ENCODE measurements at places on chromosomes 5 and 9. TPM values are rescaled to one million over a fixed set of nuclear protein-coding genes. Genes with fewer than 3 reads are reported as not detected.

TLE1 gene
- total RNA-seq = 3.1 TPM

DNA sequence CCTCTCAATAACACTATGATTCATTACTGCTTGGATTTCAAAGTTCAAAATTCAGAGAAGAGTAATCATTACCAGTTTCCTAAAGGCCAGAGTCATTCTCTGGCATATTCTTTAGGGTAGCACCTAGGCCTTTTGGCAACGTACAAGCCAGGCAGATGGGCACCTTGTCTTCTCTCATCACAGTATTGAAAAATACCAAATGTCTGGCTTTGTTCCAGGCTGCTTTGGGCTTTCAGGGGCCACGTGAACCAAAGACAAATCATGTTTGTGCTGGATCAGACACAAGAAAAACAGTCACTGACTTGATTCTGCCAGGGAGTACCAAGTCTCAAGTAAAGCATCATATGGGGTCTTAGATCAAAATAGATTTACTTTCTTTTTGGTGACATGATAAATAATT lies 15.5 kb downstream of the MEGF9 start:
- DNase-seq = no peak

ASTN2 gene
- 3.4 TPM for total RNA-seq

GRCh38 chr5:150503386-150503785 lies 4.5 kb upstream of the NDST1 start:
- DNase-seq = no peak

GRCh38 chr5:152674403-152674802 lies 269.3 kb upstream of the NMUR2 start:
- DNase-seq = no peak

DNA sequence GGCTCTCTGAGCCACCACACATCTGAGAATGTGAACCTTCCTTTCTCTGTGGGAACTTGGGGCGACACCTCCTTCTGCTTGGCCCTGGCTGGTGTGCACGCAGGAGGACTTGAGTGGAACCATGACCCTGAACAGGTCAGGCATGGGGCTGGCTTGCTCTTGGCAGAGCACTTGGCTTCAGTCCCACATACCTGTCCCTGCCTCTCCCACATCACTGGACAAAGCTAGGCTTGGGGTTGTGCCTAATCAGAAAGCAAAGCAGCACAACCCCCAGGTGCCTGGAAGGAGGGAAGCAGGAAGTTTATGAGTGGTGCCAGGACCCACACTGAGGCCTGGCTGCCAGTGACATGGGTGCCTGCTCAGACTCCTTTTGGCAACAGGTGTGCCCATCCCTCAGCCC lies 13.2 kb downstream of the GADD45G start:
- DNase-seq = no peak
